ENCODE measurements at places on chromosomes 2 and 18.

- DNase-seq = peak; percentile 94
- no peak overlapping the region for H3K4me3 ChIP-seq
- no peaks in the 10 kb centered on the region for H3K27me3 ChIP-seq
- peak overlapping the region; percentile 91 for H3K27ac ChIP-seq
- no peaks in the 10 kb centered on the region for H3K36me3 ChIP-seq
Observed at GRCh38 chr2:233974530-233975071, 57.4 kb downstream of the TRPM8 start.

DNA sequence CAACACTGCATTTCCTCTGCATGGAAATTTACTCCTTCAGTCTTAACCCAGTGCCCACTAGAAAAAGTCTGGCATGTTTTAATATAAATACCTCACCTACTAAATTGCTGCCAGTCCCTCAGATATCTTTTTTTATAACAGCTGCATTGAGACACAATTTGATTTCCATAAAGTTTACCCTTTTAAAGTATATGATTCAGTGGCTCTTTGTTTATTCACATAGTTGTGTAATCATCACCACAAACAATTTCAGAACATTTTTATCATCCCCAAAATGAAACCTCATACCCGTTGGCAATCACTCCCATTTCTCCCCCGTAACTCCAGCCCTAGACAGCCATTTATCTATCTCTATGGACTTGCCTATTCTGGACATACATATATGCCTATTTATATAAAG lies 17.0 kb upstream of the FRZB start:
- H3K36me3 ChIP-seq = no peaks in the 10 kb centered on the region
- H3K4me3 ChIP-seq = no peak overlapping the region
- no peaks in the 10 kb centered on the region for H3K4me1 ChIP-seq
- peak; percentile 29 for DNase-seq

DNA sequence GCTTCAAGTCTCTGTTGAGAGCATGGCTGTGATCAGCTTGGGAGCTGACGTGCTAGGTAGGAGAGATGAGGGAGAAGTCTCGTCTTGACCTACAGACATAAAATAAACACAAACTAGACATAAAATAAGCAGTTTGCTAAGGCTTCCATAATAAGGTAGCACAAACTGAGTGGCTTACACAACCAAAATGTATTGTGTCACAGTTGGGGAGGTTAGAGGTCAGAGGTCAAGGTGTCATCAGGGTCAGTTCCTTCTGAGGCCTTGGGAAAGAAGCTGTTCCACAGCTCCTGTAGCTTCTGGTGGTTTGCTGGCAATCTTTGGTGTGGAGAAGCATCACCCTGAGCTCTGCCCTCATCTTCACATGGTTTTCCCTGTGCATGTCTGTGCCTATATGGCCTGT lies 20.2 kb downstream of the DAW1 start:
- H3K36me3 ChIP-seq = no peaks in the 10 kb centered on the region
- no peaks in the 10 kb centered on the region for H3K4me1 ChIP-seq
- H3K27me3 ChIP-seq = no peaks in the 10 kb centered on the region
- DNase-seq = no peak

DNA sequence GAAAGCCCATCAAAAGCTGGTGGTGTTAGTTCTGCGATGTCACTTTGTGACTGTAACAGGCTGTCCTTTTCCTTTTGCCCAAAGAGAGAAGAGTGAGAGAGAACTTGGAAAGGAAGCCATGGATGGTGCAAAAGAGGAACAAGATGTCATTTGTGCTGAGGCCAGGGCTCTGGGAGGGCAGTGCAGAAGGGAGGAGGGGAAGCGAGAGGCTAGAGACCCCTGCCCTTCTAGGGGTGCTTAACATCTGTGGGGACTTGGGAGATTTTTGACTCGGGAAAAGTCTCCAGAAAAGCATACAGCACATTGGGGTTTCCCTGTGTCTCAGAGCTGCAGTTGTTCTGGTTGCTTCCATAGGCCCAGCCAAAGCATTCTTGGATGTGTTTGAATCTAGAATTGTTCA lies 49.6 kb downstream of the ZBTB7C start:
- H3K36me3 ChIP-seq = no peaks in the 10 kb centered on the region
- no peak overlapping the region for H3K27ac ChIP-seq
- no peaks in the 10 kb centered on the region for H3K4me1 ChIP-seq
- H3K4me3 ChIP-seq = no peak overlapping the region

DNA sequence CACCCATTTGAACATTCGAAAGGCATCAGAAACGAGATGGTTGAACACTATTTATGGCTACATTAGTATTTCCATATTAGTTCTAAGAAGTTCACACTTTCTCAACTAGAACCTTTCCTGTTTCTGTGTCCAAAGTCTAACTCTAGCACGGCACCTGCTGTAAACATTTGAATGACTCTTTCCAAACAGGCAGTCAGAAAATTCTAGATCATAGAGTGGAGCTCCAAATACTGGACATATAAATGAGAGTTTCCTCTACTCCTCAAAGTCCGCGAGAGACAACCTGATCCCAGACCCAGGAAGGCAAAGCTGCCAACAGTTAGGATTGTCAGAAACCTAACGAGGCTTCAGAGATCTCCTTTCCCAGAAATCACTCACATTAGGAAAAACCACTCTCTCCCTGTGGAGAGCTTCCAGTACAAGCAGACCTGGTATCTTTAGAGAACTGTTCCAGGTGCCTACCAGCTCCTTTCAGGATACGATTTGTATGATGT lies 10.6 kb downstream of the RND3 start:
- peaks cover 10% of the 10 kb centered on the region for H3K36me3 ChIP-seq
- H3K27me3 ChIP-seq = no peaks in the 10 kb centered on the region
- peaks cover 11% of the 10 kb centered on the region for H3K4me1 ChIP-seq
- peak overlapping the region; percentile 40 for H3K27ac ChIP-seq

DNA sequence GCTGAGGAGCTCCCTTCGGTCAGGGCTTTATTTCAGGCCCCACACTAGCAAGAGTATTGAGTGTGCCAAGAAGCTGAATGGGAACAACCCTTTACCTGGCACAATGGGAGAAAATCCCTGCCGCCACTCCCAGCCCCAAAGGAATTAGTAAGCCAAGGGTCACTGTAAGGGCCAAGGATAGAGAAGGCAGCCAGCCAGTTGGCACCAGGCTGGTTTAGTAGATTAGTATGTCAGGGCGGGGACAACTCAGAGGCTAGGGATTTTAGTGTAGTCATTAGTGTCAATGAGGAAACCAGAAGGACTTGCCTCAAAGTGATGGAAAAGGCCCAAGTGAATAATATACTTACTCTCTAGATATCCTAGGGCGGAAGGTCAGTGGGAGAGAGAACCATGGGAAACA lies 34.9 kb upstream of the CYP26B1 start:
- H3K4me3 ChIP-seq = no peak overlapping the region
- no peaks in the 10 kb centered on the region for H3K4me1 ChIP-seq
- H3K27me3 ChIP-seq = no peaks in the 10 kb centered on the region
- H3K27ac ChIP-seq = no peak overlapping the region

DNA sequence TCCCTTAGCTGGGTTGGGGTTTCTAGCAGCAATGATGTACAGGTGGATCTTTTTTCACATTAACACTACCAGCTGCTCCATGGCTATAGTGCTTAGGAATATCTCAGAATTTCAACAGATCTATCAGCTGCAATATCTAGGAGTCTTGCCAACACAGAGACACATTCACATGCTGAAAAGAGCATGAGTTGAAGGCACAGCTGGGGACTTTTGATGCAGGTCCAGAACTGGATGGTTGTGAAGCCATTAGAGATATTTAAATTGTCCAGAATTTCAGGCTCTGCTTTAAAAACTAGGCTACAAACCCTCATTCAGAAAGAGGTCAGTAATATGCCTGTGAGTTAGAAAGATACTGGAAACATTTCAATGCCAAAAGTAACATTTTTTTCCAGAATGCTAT lies 122.2 kb upstream of the CCDC195 start:
- no peaks in the 10 kb centered on the region for H3K27me3 ChIP-seq
- H3K4me1 ChIP-seq = no peaks in the 10 kb centered on the region
- DNase-seq = no peak

DNA sequence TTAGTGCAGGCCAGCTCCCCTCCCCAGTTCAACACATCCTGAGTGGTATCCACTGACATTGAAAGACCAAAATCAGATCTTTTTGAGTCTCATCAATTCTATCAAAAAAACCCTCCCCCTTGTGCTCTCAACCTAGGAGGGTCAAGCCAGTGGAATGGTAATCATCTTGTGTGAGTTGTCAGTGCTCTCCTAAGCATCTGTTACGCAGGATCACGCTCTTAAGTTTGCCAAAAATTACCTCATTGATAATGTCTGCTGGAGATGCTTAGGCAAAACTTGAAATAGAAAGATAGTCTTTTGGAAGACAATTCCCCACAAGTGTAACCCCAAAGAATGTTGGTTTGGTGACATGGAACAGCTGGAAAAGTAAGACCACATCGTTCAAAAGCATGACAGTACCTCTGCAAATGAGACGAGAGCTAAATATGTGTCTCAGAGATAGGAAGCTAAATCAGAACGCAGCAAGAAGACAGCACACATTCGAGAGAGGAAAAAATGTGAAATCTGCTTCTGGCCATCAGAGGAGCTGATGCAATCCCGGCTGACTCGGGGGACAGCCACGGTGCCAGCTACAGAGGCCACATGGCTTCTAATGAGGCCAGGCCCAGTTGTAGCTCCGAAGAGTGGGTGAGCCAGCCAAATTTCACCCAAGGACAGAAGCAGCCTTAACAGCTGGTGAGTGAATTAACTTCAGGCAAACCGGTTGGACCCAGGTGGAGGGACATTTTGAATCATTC lies 753.9 kb downstream of the RNF144A start:
- no peak for DNase-seq
- H3K4me3 ChIP-seq = no peak overlapping the region
- H3K27ac ChIP-seq = no peak overlapping the region
- H3K27me3 ChIP-seq = no peaks in the 10 kb centered on the region
- H3K4me1 ChIP-seq = no peaks in the 10 kb centered on the region

DNA sequence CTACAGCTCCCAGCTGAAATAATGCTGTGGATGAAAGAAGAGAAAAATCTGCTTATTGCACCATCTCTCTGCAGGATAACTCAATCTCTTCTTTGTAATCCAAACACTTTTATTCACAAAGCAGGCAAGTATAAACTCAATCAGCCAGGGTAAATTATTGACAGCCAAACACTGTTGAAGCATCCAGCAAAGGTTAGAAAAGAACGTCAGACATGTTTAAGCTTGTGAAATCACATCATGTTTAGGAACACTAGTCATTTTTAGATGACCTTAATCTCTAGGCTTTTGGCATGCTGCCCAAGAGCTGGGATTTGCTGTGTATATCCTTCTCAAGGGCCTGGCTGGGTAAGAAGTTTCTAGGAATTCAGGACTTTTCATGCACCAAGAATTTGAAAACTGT lies 1148.1 kb upstream of the FANCL start:
- no peaks in the 10 kb centered on the region for H3K36me3 ChIP-seq
- H3K4me1 ChIP-seq = peaks cover 1% of the 10 kb centered on the region
- H3K27me3 ChIP-seq = no peaks in the 10 kb centered on the region
- peak overlapping the region; percentile 79 for H3K27ac ChIP-seq
- DNase-seq = peak; percentile 59

Measured in mesenchymal stem cell (in vitro differentiated cells and primary cell).